ENCODE measurements at places on chromosomes 1 and 21.

- DNase-seq: no peak
These were observed 48.1 kb downstream of the RAP1GAP start for GRCh38 chr1:21621051-21621450.

- DNase-seq: no peak
These were observed 13.4 kb upstream of the SPSB1 start for GRCh38 chr1:9279172-9279840.

DNA sequence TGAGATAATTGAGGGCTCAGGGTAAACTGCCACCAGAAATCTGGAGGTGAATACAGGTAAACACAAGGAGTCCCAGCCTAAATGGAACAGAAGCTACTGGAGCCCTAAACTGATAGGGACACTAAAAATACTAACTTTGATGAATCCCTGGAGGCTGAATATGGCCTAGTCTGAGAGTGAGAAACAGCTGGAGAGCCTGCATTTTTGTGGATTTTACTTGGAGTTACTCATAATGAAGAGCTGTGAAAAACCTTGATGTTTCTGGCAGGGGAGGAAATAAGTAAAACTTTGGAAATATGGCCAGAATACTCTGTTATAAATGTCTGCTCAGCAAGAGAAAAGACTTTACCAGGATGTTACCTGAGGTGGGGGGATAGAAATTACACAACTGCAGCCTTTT lies 164.4 kb downstream of the LIPI start:
- no peak for DNase-seq

GRCh38 chr1:173410133-173410793 lies 66.9 kb upstream of the PRDX6 start:
- no peak for DNase-seq

DNA sequence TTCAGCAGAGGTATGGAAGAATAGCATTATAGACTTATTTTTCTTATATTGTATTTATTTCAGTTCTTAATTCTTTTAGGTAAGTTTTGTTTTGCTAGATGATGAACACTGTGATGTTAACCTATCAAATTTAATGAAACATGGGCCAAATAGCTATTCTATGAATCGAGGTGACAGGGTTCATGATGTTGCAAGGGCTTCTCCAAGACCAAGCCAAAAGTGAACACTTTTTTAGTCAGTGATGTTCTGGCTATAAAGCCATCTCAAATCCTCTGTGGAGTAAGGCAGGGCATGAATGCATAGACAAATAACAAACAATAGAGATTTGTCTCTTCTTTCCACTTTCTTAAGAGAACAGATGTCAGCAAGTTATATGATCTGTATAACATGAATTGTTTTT lies 26.7 kb downstream of the C1orf146 start:
- no peak for DNase-seq

DNA sequence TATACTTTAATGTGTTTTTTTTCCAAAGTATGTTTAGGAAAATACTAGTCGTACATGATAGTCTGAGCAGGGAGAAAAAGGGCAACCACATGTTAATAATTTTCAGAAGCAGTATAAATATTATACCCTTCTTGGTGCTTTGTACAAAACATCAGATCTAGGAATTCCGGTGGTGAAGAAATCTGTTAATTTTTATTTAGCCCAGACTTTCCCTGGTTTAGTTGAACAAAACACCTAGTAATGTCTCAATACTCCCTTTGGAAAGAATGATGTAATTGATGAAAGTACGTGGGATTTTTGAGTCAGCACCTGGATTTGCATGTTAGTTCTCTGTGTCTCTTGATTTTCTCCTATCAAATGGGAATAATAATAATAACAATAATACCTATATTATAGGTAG lies 38.4 kb upstream of the KCNK2 start:
- DNase-seq: no peak

- DNase-seq: no peak
These were observed 47.1 kb downstream of the LEPR start for GRCh38 chr1:65467536-65467935.

- peak; percentile 64 for DNase-seq
These were observed 265.9 kb upstream of the C1orf105 start for GRCh38 chr1:172154551-172154950.

- DNase-seq: peak; percentile 36
These were observed 27.9 kb downstream of the RGS5 start for GRCh38 chr1:163174524-163175437.

DNA sequence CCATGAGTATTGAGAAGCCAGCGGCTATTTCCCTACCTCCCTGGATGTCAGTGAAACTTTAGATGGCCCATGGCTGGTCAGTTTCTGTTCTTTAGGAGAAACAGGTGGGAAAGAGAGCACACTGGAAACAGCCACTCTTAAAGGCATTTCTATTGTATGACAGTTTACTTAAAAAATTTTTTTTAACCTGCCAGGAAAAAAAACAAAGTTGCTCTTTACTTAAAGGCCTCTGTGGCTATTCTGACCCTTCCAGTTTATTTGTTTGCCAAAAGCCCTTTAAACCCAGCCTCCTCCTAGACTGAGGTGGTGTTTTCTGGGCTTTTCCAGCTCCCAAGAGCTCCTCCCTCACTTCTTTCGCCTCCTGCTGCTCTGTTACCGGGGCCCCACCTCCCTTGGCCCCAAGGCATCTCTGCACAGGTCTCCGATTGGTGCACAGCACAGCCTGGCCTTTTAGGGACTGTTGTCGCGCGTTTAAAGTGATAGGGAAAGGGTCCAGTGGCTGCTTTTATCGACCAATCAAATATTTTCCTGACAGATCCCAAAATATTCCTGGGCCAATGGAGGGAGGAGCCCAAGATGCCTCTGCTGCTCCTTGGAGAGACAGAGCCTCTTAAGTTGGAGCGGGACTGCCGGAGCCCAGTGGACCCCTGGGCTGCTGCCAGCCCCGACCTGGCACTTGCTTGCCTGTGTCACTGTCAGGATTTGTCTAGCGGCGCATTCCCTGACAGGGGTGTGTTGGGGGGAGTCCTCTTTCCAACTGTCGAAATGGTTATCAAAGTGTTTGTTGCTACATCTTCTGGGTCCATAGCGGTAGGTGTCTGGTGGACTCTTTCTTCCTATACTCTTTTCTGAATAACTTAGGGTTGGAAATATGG lies at the start of gene SH3BGR:
TSS of gene SH3BGR (plus strand) at position 639 of the 875 bp plus-strand sequence. CDS start at position 766, 127 bp downstream.
- peak; percentile 13 for DNase-seq

DNA sequence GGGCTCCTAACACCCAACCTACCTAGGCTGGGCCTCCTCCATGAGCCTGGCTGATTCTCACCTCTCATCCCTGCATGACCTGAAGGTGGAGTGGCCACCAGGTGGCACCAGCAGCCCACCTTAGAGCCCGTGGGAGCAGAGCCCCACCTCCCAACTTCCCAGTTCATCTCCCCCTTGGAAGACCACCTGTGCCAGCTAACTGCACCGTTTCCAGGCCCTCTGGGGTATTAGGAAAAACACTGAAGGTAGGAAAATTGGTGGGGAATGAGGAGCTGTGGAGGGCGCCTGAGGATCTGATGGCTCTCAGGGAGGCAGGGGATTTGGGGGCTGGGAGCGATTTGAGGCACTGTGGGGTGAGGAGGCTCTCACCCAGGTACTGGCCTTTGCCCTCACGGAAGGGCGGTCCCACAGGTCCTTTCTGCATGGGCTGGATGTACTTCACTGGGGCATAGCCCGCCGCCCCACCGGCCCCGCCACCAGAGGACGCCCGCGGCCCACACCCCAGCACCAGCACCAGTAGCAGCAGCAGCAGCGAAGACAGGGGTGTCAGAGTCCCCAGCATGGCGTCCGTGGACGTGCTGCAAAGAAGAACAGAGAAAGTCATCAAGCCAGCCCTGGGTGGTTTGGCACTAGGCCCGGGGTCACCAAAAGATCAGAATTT lies 11.1 kb downstream of the ADPRS start:
- peak; percentile 76 for DNase-seq

- DNase-seq: peak; percentile 73
These were observed 93.3 kb upstream of the CD1D start for GRCh38 chr1:158087320-158087927.

- no peak for DNase-seq
These were observed 1.3 kb downstream of the FOXE3 start for GRCh38 chr1:47417170-47418044.

- no peak for DNase-seq
These were observed 356 bp downstream of the INTS11 start for GRCh38 chr1:1324084-1324523.

DNA sequence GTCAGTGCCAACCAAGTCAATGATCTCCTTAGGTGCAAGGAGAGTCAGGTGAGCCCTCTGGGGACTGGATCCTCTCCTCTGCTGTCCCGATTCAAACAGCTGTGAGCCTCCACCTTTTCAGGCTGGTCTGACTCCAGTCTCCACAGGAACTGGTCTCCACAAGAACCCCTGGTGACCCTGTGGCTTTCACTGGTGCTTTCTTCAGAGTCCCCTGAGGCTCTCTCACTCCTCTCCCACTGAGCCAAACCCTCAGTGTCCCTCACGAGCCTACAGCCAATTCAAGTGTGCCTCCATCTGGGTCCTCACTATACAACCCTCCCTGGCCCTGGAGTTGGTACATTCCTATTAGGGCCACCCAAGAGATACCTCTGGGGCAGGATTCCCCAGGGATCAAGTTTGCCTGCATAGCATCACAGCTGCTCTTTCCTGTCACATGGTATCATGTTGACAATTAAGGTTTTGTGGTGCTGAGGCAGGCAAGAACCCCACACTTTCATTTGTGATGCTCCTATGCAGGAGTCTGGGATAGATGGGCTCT lies 5.2 kb upstream of the NGF start:
- no peak for DNase-seq

- peak; percentile 68 for DNase-seq
These were observed 67.1 kb downstream of the HIVEP3 start for GRCh38 chr1:41851589-41851988.

- DNase-seq: peak; percentile 97
These were observed 1.6 kb upstream of the CLSTN1 start for GRCh38 chr1:9825093-9826074.

GRCh38 chr1:212471891-212472675 lies 39.4 kb downstream of the NENF start:
- no peak for DNase-seq

- DNase-seq: no peak
These were observed 1.9 kb downstream of the ELAVL4 start for GRCh38 chr1:50110656-50111055.

- peak; percentile 36 for DNase-seq
These were observed 119.1 kb downstream of the RRAGC start for GRCh38 chr1:38740487-38740886.

DNA sequence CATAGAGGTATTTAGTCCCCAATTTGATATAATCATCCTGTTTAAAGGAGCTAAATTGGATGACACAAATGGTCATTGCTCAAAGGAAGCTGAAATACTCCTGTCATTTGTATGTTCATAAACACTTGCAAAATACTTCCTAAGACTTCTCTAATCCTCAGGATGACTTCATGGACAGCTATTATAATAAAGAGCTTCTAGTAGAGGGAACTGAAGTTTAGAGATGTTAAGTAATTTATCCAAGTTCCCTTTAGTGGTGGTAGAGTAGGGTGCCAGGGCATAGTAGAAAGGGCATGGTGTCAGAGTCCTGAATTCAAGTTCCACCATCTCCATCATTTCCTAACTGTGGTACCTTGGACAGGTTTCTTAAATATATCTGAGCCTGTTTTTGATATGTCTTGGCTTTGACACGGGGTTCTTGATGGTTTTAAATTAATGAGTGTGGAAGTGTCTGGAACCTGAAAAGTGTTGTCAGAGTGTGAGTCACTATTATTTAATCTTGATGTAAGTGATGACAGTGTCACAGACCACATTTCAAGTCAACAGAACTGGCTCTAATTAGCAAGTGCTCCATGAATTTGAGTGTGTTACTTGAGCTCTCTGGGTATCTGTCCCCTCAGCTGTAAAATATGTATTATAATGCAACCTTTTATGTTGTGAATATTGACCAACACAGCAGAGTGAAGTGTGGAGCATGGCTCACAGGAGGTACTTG lies 12.1 kb upstream of the GBP6 start:
- DNase-seq: no peak

GRCh38 chr1:39415553-39415952 lies 75.9 kb upstream of the BMP8A start:
- no peak for DNase-seq

DNA sequence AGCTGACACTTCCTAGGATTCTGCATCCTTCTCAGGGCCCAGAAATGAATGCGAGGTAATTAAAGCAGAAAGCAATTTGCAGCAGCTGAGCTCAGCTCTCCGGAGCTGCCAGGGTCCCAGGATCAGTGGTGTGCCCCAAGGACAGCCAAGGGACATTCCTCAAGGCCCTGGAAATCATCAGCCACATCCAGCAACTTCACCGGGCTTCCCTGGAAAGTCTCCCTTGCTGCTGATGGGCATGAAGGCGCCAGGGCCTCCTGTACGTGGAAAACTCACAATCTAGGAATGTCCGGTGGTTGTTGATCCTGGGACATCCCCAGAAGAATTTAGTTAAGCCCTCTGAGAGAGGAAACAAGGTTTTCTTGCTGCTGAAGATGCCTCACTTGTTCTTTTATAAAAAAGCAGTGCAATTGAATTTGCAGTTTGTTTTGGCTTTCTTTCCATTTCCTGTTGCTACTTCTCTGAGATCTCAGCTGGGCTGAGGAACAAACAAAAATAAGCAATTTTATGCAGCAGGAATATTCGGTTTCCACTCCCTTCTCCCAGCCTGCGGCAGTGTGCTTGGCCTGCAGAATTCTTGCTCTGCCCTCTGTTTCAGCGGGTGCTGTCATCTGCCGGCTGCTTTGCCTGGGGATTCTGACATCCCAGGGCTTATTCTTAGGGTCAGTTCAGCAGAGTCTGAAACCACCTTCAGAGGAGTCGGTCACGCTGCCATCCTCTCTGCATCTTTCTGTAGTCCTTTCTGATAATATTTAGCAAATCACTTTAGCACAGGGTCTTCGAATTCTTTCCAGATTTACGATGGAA lies 85.9 kb downstream of the TCP10L start:
- DNase-seq: no peak

All from RWPE1 (cell line).